ENCODE measurements at places on chromosomes 2 and 18. TPM values are rescaled to one million over a fixed set of nuclear protein-coding genes. Genes with fewer than 3 reads are reported as not detected.

DNA sequence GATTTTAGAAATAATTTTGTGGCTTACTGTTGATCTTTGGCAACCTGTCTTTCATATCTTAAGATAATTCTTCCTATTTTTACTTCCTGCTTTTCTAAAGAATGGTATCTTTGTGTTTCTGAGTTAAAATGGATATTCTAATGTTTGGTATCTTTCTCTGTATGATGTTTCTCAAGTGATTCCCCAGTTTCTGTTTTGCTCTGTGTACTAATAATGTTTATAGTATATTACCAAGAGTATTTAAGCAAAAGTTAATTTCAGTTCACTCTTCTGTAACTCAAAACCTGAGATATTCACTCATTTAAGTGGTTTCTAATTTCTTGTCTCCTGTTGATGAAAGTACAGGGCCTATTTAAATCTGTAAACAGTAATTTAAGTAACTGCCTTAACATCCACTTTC, 58.3 kb downstream of the CCDC150 start:
- H3K4me1 ChIP-seq: peaks cover 6% of the 10 kb centered on the region
- no peak overlapping the region for H3K4me3 ChIP-seq
- no peaks in the 10 kb centered on the region for H3K27me3 ChIP-seq
- no peaks in the 10 kb centered on the region for H3K36me3 ChIP-seq
- H3K27ac ChIP-seq: no peak overlapping the region

GRCh38 chr18:36083729-36084128, 16.4 kb upstream of the RPRD1A start:
- H3K36me3 ChIP-seq: no peaks in the 10 kb centered on the region
- H3K27ac ChIP-seq: no peak overlapping the region
- no peak overlapping the region for H3K4me3 ChIP-seq
- no peak for DNase-seq
- H3K4me1 ChIP-seq: no peaks in the 10 kb centered on the region

DNA sequence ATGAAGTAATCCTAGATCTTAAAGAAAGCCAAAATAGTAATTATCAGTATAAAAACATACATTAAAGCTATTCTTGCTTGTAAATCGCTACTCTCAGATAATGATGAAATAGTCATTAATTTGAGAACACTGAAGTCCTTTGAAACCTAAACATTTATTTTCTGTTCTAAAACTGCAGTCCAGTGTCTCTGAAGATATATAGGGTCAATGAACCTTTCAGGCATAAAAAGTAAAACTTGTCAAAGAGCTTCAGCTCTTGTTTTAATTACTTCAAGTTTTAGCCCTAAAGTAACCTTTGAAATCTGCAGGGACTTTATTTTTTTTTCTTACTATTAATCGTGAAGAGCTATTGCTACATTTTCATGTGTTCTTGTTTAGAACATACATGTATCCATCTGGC, 116.3 kb downstream of the KYNU start:
- DNase-seq: no peak
- no peak overlapping the region for H3K27ac ChIP-seq
- H3K27me3 ChIP-seq: no peaks in the 10 kb centered on the region

DNA sequence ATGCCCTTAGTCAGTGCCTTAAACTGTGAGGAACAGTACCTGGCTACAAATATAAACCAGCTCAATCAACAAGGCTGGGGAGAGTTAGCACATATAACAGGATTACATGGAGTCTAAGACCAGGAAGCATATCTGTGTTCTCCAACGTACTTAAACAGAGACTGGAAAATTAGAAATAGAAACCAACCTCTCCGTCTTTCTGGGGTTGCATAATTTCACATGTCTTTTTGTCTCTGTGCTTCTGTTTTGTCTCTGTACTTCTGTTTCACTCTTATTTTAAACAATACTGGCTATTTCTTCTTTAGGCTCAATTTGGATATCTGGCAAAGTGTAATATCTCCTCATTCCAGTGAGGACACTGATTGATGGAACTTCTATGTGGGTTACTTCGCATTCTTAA, 749.0 kb upstream of the ZEB2 start:
- DNase-seq: no peak
- H3K36me3 ChIP-seq: no peaks in the 10 kb centered on the region
- H3K4me3 ChIP-seq: no peak overlapping the region
- no peaks in the 10 kb centered on the region for H3K4me1 ChIP-seq
- H3K27me3 ChIP-seq: no peaks in the 10 kb centered on the region

TUBA3E gene
- total RNA-seq: not detected

ESPNL gene
- total RNA-seq: 0.12 TPM

DNA sequence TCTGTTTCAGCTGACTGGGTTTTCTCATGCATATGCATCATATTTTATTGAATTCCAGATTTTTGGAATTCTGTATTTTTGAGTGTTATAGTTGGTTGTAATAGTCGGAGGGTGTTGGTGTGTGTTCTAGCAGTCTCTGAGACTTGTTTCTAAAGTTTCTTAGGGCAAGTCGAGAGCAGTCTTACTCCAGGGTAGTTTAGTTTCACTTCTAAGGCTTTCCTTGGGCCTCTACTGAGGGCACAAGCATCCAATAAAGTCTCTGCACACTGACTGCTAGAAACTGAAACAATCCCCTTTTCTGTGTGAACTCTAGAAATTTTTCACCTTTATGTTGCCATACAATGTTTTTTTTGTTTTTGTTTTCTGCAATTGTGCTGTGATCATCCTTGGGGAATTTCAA, 663.7 kb upstream of the LRATD1 start:
- no peak overlapping the region for H3K4me3 ChIP-seq
- no peaks in the 10 kb centered on the region for H3K4me1 ChIP-seq
- no peaks in the 10 kb centered on the region for H3K27me3 ChIP-seq
- DNase-seq: no peak
- no peaks in the 10 kb centered on the region for H3K36me3 ChIP-seq

GRCh38 chr2:136008205-136008865, 22.9 kb upstream of the DARS1 start:
- no peak overlapping the region for H3K4me3 ChIP-seq
- peaks cover 13% of the 10 kb centered on the region for H3K4me1 ChIP-seq
- no peaks in the 10 kb centered on the region for H3K36me3 ChIP-seq
- H3K27ac ChIP-seq: no peak overlapping the region
- no peak for DNase-seq
- no peaks in the 10 kb centered on the region for H3K27me3 ChIP-seq

RAPGEF4 gene
- total RNA-seq: 4.4 TPM

DNA sequence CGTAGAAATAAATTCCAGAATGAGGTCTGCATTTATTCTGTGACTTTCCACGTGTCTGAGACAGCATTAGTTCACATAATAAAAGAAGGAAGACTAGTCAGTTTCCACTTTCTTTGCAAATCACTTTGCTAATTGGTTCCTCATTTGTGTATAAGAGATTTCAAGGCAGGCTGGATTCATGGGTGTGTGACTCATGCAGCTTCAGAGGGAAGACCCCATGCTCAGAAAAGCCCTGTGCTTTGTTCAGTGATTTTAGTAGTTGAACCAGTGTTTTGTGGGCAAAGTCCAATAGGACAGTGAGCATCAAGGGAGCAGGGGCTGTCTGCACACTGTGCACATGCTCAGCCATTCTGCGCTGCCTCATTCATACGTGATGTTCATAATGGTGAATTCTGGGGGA, 297.8 kb downstream of the DLGAP1 start:
- H3K27ac ChIP-seq: no peak overlapping the region
- H3K4me3 ChIP-seq: no peak overlapping the region

Data from type B pancreatic cell (in vitro differentiated cells).